CD4-positive, alpha-beta T cell treated with Interleukin-6 for 4 hours (primary cell): ENCODE measurements at places on chromosomes 2 and 18.

GRCh38 chr2:121093692-121094091 lies 191.3 kb downstream of the TFCP2L1 start:
- no peak for DNase-seq

- no peak for DNase-seq
Observed at GRCh38 chr2:232328516-232329460, 49.8 kb upstream of the ALPP start.

DNA sequence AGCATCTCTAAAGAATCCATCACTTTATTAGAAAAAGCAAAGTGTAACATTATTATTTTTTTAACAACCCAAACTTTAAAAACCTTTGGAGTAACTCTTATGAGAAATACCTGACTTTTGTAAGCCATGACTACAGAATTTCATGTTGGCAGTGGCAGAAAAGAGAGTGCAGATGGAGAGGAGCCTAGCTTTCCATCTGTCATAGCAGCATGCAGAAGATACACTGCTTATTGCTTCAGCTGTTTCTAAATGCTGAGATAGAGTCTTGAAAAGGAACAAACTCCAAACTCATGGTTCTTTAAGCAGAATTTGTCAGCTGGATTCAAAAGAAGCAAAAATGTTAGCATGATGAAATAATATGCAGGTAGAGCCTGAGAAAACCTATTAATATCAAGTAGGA lies 1130.3 kb downstream of the DPP10 start:
- DNase-seq = no peak

DNA sequence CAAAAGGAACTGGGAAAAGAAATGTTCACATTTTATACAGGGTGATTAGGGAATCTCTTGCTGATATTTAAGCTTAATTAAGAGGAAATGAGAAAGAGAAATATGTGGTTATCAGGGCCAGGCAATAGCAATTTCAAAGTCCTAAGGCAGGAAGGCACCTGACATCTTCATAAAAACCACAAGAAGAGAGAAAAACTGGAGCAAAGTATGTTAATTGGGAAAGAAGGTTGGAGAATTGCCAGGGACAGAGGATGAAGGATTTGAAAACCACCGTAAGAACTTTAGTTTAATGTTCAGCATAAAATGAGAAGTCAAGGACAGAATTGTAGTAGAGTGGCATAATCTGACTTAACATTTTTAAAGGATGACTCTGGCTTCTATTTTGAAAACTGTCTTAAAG lies 691.8 kb upstream of the NRXN1 start:
- DNase-seq = no peak

- no peak for DNase-seq
Observed at GRCh38 chr2:121298476-121298875, 13.5 kb upstream of the TFCP2L1 start.

GRCh38 chr18:42296723-42297122 lies 341.7 kb downstream of the PIK3C3 start:
- DNase-seq = no peak

DNA sequence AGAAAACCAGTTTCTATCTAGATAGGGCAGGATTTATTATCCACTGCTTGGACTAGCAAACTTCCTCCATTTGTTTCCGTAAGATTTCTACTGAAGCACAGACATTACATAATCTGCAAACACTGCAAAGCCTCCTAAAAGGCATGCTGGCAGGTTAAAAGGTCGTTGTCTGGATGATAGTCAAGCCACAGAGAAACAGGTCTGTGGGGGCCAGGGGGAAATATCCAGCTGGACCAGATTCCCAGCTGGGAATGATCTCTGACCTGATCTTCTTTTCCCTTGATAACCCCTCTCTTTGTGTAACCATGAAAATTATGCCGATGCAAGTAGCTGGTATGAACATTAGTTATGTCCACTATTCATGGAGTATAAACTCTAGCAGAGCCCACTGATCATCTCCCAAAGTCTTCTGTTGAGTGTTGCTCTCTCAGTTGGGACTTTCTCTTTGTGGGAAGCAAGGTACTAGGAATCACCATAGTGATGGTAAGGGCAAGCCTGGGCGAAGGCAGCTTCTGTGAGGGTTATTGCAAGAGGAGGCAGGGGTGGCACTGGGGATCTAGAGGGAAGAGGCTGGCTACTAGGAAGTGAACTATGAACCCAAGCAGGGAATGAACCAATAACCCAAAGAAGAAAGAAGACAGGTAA lies 61.3 kb downstream of the GDF7 start:
- no peak for DNase-seq

GRCh38 chr2:226585130-226585561 lies 214.5 kb downstream of the IRS1 start:
- no peak for DNase-seq

DNA sequence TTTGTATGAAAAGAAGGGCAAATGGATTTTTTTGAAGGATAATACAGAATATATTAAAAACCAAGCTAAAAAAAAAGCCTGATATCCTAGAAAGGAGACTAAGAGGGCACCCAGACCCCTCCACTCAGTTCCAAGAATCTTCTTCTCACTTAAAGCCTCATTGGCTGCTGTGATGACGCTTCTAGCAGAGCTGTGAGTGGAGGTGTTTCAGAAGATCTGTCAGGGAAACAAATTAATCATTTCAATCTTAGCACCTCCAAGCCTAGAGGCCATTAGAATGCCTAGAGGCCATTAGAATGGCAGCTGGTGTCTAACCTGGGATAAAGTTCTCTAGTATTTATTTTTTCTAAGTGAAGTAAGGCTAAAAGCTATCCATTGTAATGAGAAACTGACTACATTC lies 164.2 kb upstream of the TMEM200C start:
- no peak for DNase-seq

DNA sequence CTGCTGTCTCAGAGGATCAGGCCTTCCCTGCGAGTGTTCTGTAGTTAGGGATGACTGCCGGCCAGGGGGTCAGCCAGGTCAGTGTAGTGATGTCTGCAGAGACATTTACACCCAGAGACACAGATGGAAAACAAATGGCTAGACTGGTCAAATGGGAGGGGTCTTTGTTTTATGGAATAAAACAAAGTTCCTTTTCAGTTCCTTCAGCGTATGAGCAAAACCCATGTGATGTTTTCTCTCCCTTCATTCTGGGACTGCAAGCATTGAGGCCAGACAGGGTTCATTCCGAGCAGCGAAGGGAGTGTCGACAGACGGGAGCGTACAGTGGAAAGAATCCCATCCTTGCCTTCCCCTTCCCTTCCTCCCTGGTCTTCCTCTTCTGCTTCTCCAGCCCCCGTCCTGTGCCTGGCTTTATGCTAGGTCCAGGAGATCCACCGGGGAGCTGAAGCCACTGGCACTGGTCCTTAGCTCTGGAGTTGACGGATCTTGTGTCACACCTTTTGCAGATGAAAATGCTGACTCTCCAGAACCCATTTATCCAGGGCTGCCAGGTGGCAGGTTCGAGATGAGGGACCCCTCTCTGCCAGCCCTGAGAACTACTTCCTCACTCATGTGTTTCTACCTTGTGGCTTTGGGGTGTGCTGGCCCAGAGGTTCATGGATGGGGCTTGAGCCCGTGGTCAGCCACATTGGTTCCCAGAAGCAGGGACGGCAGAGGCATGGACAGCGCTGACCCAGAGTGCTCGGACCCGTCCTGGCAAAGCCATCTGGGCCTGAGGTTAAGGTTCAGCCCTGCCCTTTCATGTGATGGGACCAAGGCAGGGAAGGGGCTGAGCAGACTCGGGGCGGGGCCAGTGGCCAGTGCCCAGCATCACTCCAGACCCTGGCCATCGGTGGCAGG lies 24.2 kb downstream of the ITGB1BP1 start:
- no peak for DNase-seq

- no peak for DNase-seq
Observed at GRCh38 chr2:134674687-134675086, 44.1 kb downstream of the TMEM163 start.

DNA sequence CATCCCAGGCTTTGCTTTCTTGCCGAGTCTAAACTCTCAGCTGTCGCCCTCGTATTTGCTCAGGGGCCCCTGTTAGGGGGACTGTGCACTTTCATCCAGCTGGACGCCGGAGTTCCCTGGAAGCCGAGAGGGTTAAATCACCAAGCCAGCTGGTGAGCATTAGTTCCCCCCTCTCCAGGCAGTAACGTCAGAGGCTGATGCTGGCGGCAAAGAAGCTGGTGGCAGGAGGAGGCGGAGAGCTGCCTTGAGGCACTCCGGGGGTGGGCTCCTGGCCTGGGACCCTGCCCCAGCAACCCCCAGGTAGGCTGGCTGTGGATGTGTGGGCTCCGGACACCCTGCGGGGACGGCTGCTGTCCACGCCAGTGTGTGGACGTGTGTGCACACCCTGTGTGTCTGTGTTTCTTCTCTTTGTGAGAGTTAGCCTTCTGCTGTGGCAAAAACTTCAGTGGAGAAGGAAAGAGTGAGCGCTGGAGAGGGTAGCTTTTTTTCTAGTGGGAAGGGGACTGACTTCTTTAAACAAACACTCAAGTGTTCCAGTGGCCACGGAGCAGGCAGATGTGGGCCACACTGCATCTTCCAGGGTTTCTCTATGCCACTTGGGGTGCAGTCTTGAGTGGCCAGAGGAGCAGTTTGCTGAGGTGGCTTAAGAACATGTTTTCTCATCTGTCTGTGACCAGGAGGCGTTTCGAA lies 84.7 kb downstream of the GLI2 start:
- DNase-seq = no peak

DNA sequence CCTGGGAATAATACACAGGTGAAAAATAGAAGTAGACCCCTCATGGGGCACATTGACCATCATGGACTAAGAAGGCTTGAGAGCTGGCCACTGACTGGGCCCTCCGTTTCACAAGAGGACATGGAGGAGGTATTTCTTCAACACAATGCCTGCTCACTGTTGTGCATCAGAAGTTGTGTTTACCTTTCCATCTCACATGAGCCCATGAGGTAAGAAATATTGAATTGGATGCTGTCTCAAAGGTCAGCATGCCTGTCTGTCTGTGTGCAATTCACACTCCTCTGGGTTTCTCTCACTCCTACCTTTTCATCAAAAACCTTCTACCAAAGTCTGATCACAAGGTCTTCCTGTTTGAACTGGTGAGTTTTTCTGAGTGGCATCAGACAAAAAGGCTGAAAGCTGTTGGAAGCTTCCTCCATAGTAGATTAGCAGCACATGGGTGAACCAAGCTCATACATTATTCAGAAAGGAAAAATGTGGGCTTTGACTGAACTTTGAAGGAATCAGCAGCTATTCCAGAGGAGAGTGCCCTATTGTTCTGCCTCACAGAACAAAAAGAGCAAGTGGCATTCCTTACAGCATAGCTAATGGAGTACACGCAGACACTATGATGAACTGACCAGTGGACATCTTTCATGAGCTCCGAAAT lies 143.2 kb upstream of the RND3 start:
- DNase-seq = no peak

- DNase-seq = no peak
Observed at GRCh38 chr18:13640266-13640860, 86.0 kb downstream of the FAM210A start.

- DNase-seq = no peak
Observed at GRCh38 chr2:56009758-56010458, 86.3 kb upstream of the EFEMP1 start.

DNA sequence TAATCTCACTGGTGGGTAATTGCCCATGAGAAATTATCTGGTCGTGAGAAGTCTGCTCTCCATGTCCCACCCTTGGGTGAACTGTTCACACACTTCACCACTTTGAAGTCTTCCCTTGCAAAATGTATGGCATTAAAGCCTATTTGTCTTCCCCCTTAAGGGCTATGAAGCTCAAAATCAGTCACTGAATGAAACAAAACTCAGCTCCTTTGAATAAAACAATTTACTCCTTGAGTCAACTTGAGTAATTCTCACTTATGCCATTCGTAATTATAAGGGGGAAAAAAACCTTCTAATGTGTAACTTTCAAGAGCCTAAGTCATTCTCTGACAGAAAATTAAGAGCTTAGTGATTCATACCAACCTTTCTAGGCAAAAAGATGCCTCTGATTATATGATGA lies 48.8 kb upstream of the REL start:
- no peak for DNase-seq

GRCh38 chr2:319059-319600 lies 31.2 kb upstream of the ALKAL2 start:
- DNase-seq = no peak

DNA sequence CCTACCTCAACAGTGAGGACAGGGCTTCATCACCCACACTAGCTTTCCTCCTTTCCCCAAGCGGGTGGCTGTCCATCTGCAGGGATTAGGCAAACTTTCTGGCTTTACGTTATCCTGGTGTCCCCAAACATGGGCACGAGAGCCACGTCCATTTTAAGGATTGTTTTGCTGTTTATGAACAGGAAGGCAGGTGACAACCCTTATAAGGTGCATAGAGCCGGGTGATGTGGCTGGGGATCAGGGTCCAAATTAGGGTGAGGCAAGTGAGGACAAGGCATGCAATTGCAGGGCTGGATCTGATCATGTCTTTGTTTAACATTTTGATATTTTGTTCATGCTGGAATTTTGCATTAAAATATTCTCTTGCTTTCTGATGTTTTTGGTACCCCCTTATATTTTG lies 27.6 kb upstream of the ITGA6 start:
- DNase-seq = no peak

DNA sequence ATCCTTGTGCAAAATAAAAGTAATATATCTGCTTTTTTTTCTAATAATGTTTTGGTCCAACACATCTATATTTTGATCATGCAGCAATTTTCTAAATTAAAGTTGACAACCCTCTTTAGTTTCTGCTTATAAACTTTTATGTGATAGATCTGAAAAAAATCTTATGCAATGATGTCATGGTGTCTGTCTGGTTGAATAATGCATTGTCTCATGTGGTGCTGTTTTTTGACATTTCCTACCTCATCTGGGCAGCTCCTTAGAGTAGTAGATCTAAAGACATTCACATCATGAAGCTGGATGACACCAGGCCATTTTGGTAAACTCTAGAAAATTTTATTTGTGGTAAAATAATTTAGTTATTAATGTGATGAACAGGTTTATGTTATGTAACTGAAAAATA lies 106.8 kb upstream of the FN1 start:
- DNase-seq = no peak

DNA sequence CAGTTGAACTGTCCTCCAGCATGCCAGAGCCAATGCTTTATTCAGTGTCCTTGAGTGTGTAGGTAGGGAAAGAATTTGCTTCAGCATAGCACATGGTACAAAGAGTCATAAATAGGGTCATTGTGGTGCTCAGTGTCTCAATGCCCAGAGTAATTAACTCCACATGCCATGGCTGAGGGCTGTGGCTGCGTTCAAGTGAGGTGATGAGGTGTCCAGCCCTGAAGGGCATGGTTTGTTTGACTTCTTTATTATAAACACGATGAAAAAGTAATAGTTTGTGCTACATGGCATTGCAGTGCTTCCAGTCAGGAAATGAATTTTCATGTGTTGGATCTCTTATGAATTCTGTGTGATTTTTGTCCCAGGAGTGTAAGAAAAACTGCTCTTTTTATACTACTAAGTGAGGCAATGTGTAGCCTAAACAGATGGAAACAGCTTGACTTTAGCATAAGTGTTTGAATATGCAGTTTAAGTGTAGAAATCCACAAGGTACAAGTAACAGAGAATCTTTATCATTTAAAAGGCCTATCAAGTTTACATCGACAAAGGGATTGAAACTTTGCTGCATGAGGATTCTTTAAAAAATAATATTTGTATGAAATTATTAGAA lies 507.9 kb upstream of the CDH2 start:
- DNase-seq = no peak

GRCh38 chr2:216538538-216538937 lies 39.9 kb downstream of the RPL37A start:
- DNase-seq = no peak
